ENCODE measurements at places on chromosomes 2 and 18.

- no peak for DNase-seq
These were observed 29.1 kb upstream of the SLC38A11 start for GRCh38 chr2:164984428-164984827.

GRCh38 chr18:3016585-3017297 lies 3.8 kb upstream of the LPIN2 start:
- no peak for DNase-seq

- no peak for DNase-seq
These were observed 428.7 kb upstream of the ACVR2A start for GRCh38 chr2:147416099-147416498.

DNA sequence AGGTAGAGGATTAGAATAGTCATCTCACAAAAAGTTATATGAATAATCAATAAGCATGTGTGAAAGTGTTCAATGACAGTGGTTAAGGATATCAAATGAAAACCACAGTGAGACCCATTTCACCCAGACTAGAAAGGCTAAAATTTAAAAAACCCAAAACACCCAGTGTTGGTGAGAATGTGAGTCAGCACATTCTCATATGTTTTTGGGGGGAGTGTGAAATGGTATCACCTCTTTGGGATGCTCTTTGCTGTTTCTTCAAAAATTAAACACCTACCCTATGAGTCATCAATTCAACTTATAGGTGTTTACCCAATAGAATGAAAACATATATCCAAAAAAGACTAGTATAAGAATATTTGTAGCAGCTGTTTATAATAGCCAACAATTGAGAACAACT lies 69.8 kb downstream of the MAP3K20 start:
- DNase-seq = no peak

DNA sequence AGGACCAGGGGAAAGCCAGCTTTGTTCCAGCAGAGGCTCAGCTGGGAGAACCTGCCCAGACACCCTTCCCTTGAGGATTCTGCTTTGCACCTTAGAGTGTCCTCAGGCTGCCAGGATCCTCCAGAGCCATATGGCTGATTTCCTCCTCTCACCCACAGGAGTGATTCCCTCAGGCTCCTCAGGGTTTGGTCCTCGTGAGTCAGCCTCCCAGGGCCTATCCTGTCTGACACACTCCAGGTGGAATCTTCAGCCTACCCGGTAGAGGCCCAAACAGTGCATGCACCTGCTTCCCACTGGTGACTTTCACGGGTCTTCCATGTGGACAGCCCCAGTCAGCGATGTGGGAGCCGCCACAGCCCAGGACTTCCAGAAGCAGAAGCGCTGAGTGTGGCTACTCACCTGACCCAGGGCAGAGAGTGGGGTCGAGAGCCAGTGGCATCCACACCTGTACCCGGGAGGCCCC lies 73.3 kb downstream of the TFCP2L1 start:
- no peak for DNase-seq

- DNase-seq = no peak
These were observed 106.6 kb upstream of the UPP2 start for GRCh38 chr2:157995117-157995516.

DNA sequence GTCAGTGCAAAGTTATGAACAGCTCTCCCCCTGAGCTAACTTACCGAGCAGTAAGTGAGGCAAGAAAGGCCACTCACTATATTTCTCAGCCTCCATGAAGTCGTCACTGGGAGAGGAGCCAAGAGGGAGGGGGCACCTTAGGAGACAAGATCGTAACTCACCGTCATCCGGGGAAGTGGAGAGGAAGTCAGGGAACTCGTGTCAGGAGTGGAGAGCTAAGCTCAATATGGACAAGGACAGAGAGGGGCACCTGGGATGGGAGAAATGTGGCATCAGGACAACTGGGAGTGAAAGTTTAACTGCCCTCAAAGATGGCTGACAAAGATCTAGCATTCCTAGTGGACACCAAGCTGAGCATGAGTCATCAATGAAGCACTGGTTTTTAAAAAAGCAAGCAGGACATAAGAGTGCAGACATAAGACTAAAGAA lies 37.1 kb downstream of the BCL11A start:
- DNase-seq = no peak

- DNase-seq = no peak
These were observed 405.1 kb downstream of the TNS1 start for GRCh38 chr2:217597681-217598080.

DNA sequence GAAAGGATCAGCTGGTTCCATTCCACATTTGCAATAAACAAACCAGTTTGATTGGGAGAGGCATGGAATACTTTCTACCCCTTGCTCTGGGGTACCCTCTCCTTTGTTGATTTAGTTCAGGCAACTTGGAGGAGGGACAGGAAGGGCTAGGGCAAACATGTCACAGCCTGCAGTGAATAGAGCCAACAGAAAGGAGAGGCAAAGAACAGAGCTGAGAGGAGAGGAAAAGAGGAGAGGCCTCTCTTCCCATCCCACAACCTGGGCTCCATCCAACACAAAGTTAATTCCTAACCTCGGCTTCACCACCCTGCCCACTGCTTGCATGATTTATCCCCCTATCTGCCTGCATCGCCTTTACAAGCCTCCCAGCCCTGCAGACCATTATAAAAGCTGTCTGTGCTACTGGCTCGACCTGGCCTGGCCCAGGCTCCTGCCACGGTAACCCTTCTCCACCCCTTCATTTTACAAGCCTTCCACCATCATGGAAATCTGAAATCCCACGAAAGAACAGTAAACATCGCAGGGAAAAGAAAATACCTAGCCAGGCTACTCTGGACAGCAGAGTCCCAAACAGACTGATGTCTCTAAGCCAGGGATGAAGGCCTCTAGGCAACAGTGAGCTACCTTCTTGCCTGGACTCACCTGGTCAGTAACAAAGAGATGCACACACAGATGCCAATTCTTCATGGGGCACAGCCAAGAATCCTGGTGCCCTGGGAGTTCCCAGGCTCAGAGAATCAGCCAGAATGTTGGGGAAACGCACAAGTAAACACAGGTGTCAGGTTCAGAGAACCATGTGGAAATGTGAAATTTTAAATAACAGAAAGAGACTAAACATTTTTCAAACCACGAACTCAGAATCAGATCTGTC lies 43.6 kb downstream of the NHEJ1 start:
- no peak for DNase-seq

- DNase-seq = no peak
These were observed 465.0 kb upstream of the SOX11 start for GRCh38 chr2:5227062-5227699.

DNA sequence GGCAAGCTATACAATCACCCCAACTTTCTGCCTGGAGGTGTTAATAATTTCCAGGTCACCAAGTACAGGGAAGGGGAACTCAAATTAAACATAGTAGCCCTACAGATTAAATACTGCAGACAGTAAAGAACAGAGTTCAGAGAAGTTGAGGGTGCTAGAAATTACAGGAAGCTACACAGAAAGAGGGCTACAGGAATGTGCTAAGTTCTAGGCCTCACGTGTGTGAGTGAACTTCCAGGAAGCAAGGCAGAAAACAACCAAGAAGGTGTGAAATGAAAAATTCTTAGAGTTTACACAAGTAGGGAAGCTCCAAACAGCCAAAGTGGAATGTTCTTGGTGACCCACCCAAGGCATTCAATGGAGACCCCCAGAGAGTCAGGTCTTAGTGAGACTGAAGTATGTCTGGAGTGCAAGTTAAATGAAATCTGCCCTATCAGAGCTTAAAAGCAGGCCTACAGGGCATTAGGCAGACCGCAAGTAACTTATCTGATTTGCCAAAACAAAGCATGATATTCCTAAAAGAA lies 58.1 kb upstream of the RNU4ATAC start:
- no peak for DNase-seq

- no peak for DNase-seq
These were observed 174.1 kb downstream of the ANKRD44 start for GRCh38 chr2:197136452-197136851.

DNA sequence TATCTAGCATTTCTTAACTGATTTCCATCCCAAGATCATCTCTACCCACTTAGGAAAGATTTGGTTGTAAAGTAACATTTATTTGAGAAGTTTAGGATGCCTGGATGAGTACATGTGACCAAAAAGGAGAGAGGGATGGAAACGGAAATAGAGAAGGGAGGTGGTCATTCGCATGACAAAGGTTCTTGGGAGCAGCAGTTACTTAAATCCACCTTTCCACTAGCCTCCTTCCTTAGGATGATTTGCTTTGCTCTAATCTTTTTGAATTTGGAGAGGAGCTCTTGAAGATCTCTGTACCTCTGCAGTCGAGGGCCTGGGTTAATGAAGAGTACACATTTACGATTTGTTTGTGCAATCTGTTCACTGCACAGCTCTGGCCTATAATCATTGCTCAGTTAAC lies 623.5 kb downstream of the EPHA4 start:
- no peak for DNase-seq

GRCh38 chr2:10163498-10164486 lies 41.3 kb downstream of the RRM2 start:
- DNase-seq = no peak

GRCh38 chr18:54521846-54522245 lies 69.2 kb upstream of the DYNAP start:
- DNase-seq = no peak

DNA sequence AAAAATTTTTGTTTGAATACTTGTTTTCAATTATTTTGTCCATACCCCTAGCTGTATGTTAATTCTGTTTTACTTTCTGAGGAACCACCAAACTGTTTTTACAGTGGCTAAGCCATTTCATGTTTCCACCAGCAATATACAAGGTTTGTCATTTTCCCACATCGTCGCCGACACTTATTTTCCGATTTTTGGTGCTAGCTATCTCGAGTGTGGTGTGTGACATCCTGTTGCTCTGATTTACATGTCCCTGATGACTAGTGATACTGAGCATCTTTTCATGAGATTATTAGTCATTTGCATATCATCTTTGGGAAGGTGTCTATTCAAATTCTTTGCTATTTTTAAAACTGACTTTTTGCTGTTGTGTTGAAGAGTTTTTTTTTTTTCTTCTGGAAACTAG lies 7.2 kb upstream of the GPC1 start:
- no peak for DNase-seq

DNA sequence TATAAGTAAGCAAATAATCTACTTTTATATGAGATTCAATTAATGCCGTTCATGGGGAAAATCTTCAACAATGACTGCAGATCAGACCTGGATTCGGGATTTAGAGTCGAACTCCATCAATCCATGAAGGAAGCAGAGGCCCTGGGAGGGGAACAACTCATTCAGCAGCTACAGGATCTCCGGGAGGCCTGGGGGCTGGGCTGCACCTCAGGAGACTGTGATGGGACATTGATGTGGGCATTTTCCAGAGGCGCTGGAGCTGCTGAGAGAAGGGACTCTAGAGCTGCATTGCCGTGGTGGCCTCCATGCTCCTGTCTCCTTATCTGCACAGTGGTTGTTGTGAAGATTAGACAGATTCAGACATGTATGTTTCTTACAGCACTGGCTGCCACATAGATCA lies 76.9 kb downstream of the MYT1L start:
- no peak for DNase-seq

DNA sequence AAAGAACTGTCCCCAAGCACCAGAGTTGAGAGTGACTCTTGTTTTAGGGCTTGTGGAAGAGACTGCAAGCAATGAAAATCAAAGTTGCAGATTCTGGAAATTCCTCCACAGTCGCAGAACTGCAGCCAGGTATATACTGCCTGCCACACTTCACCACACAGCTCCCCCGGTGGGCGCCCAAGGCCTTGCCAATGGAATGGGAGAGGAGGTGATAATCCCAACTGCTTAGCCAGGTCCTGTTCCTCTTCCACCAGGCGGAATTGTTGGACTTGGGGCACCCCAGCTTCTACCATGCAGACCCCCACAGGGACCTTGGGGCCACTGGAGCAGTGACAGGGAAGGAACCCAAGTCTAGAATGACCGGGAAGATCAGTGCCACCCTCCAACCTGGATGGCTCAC lies 4.8 kb upstream of the PDIA6 start:
- DNase-seq = no peak

GRCh38 chr18:9714266-9715087 lies 6.4 kb downstream of the RAB31 start:
- DNase-seq = no peak
